Renal cortex interstitium (tissue), 15 donors: ENCODE measurements at places on chromosomes 6 and 20. TPM values are rescaled to one million over a fixed set of nuclear protein-coding genes. Genes with fewer than 3 reads are reported as not detected.

The PXDC1 gene
- 23.4 TPM for polyA plus RNA-seq

The PM20D2 gene
- 36.3 TPM for polyA plus RNA-seq

The SYNDIG1 gene
- 10.6 TPM for polyA plus RNA-seq

The ETV7 gene
- not detected for polyA plus RNA-seq

GRCh38 chr6:26331218-26332073, 33.6 kb upstream of the BTN3A2 start:
- no peak for DNase-seq

GRCh38 chr6:36546308-36546919, 865 bp downstream of the STK38 start:
- DNase-seq: peak; percentile 18

- DNase-seq: no peak
Observed at GRCh38 chr20:57584768-57585461, 24.0 kb downstream of the PCK1 start.

- DNase-seq: no peak
Observed at GRCh38 chr20:16013631-16014030, 559.6 kb downstream of the KIF16B start.

GRCh38 chr6:20715135-20715806, 181.0 kb downstream of the CDKAL1 start:
- DNase-seq: no peak

- DNase-seq: no peak
Observed at GRCh38 chr6:110981202-110981600, 637 bp upstream of the RPF2 start.

DNA sequence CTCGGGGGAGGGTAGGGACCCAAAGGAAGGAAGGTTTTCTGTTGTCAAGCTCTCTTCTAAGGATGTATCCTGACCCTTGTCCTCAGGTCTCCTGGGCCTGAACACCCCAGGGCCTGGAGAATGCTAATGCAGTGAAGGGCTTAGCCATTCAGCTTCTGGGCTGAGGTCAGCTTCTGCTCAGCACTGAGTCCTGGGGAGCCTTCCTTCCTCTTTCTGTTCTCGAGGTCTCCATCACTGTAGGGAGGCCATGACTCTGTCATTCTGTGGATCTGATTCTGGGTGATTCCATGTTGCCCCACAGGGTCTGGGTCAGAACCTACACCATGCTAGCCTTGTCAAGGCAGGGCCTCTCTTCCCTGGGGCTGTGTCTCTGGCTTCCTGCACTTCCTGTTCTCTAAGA, 712.7 kb downstream of the DHX35 start:
- DNase-seq: no peak

- DNase-seq: no peak
Observed at GRCh38 chr6:44478158-44478557, 90.7 kb downstream of the CDC5L start.

GRCh38 chr6:110564703-110565421, 88.4 kb upstream of the SLC22A16 start:
- no peak for DNase-seq

GRCh38 chr6:46781478-46782378, 11.5 kb upstream of the MEP1A start:
- peak; percentile 57 for DNase-seq

DNA sequence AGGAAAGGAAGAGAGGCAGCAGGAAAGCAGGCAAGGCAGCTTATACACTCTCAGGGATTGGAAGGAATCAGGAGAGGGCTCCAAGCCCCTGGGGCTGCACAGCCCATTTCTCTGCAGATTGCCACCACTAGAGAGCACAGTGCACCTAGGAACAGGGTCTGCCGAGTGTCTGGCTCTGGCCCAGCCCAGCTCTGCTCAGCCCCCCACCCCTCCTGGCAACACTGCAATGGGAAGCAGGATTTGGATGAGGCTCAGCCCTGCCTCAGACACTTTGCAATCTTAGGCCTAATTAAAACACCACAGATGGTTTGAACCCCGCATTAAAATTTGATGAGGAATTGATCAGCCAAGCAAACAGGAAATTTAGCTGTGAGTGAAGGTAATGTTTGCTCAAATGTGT, 252.7 kb downstream of the DHX35 start:
- DNase-seq: no peak

DNA sequence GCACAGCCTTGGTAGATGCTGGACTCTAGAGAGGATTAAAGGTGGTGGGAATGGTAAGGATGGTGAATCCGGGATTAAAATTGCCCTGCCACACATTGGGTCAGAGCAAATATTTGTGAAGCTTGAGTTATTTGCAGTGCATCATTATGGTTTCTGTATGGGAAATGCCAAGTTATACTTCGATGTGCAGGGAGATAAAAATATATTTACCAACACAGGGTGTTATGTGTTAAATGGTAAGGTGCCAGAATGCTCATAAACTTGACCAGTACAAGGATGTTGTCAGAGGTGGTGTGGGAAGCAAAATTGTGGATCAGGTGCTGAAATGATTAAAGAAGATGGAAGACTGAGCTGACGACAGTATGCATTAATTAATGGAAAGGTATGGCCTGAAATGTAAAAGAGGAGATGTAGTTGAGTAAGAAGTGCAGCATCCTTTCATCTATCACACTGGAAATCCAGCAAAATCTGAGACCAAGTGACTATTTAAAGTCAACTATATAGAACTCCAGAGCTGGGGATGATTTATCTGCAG, 262.3 kb downstream of the ADGB start:
- no peak for DNase-seq

GRCh38 chr6:89979481-89980119, 85.3 kb downstream of the GJA10 start:
- DNase-seq: no peak

DNA sequence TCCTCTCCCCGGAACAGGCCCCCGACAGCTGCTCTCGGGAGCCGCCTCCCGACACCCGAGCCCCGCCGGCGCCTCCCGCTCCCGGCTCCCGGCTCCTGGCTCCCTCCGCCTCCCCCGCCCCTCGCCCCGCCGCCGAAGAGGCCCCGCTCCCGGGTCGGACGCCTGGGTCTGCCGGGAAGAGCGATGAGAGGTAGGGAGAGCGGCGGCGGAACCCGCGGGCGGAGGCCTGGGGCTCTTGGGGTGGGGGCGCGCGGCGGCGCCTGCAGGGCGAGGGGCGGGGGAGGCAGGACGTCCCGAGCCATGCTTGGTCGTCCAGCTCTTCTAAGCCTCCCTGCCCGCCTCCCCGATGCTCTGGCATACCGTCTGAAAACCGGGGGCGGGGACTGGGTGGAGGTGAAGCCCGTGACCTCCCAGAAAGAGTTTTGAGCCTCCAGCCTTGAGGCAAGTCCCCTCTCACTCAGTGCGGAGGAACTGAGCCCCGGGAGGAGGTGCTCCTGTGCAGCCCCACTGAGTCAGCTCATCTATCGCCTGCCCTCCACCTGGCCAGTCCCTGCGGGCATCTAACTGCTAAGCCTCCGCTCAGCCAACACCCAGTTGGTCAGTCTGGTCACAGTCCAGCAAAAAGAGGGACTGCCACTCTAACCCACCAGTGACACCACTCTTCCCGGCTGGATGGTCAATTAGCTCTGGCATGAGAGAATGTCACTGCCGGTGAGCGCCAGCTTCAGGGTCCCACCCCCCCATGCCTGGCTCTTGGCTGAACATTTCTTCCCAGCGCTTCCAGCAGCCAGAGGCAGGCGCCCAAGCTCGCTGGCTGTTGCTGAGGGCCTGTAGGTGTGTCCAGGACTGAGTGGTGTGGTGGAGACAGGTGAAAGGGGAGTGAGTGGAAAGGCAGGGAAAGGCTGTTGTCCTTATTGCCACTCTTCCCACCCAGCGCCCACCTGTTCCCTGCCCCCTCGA, 482 bp downstream of the DDR1 start:
- no peak for DNase-seq

DNA sequence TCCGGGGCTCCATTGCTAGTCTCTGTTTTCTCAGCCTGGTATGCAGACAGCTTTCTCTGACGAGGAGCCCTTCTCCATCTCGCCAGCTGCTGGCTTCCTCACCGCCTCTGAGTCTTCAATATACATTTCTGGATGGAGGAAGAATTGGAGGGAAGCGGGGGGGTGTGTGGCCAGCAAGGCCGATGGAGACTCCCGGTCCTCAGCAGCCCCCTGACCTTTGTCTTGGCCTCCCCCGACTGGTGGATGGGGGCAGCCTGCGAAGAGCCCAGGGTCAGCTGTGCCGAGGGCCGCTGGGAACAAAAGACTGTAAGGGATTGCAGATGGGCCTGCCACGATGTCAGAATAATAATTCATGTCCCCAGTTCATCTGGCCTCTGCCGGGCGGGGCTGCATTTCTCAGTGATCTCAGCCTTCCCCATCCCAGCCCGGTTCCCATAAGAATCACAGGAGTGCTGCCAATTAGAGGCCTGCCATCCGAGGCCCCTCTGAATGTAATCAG, 54.3 kb upstream of the STX16 start:
- DNase-seq: no peak

DNA sequence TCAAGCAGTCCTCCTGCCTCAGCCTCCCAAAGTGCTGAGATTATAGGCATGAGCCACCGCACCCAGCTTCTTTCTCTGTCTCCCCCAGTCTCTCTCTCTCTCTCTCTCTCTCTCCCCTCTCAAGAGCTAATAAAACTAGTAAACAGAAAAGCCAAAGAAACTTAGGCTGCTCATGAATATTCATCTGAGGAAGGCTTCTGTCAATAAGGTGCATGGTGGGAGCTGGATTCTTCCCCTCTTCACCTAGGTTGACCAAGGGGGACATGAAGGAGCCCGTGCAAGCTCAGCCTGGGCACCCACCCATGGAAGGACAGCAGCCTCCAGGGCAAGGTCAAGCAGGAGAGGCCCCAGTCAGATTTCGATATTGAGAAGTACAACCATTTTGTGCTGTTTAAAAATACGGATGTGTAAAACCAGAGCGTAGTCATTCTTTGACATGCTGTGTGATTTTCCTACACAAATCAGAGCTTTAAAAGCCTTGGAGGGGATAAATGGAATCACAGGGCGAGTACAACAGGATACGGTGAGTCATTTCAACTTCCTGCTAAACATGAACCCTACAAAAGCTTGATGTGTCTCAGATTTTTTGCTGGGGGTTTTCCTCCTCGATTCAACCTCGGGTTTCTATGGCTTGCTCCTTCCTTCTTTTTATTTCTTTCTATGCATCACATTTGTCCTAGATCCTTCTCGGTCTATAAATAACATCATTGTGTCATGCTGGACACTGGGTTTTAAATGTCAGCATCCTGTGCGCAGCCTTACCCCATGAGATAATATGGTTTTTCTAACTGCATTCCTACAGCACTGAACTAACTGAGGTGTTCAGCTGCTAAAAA, 368.9 kb upstream of the JARID2 start:
- no peak for DNase-seq

- DNase-seq: no peak
Observed at GRCh38 chr20:60431349-60431748, 473.1 kb downstream of the CDH26 start.

DNA sequence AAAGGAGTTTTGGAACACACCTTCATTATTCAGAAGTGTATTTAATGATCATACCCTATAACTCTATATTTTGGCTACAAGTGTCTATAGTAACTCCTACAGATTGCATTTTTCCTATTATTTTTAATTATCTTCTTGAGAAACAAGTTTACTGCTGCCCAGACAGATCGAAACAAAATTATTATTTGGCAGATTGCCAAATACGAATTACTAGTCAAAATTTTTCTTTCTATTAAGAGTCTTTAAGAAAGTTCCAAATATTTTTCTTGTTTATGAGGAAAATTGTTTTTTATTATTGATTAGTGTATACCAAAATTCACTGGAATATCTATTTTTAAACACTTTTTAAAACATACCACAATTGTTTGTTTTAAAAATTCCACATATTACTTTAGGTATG, 821.9 kb upstream of the SLC35B3 start:
- DNase-seq: no peak

DNA sequence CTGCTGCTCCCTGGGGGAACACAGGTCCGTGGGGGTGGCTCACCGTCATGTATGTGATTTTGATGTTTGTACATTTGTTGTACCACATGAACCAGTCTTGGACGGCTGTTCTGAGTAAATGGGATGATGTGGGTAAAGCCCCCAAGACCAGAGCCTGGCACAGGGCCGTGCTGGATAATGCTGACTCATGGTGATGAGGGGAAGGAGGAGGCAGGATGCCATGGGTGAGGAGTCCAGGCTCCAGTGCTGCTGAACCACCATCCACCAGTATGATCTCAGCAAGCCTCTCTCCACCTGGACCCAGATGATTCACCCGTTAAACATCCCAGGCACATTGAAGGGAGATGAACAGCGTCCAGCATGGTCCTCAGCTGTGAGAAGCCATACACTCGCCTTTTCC, 9.6 kb upstream of the APCDD1L start:
- DNase-seq: no peak

DNA sequence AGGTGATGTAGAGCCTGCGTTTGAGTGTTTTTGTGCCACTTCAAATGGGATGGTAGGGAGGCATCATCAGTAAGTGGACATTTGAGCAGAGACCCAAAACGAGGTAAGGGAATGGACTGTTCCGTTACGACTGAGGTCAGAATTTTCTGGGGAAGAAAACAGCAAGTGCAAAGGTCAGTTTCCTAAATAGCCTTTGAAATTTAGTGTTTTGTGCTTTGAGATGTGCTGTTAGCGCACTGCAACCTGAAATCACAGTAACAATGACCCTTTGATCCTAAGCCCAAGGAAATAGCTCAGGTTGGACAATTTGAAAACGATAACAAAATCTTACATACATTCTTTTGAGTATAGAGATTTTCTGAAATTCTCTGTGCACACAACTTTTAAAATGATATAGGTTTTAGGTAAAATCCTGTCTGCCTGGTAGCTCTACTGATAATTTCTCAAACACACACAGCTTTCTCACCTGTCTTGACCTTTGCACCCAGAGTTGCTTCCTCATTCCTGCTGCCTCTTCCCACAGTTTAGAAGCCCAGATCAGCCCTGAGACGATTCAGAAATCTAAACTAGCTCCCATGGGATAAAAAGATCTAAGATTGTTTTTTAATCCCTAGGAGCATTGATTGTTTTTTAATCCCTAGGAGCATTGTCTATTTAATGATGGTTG, 22.1 kb downstream of the DCBLD1 start:
- no peak for DNase-seq

DNA sequence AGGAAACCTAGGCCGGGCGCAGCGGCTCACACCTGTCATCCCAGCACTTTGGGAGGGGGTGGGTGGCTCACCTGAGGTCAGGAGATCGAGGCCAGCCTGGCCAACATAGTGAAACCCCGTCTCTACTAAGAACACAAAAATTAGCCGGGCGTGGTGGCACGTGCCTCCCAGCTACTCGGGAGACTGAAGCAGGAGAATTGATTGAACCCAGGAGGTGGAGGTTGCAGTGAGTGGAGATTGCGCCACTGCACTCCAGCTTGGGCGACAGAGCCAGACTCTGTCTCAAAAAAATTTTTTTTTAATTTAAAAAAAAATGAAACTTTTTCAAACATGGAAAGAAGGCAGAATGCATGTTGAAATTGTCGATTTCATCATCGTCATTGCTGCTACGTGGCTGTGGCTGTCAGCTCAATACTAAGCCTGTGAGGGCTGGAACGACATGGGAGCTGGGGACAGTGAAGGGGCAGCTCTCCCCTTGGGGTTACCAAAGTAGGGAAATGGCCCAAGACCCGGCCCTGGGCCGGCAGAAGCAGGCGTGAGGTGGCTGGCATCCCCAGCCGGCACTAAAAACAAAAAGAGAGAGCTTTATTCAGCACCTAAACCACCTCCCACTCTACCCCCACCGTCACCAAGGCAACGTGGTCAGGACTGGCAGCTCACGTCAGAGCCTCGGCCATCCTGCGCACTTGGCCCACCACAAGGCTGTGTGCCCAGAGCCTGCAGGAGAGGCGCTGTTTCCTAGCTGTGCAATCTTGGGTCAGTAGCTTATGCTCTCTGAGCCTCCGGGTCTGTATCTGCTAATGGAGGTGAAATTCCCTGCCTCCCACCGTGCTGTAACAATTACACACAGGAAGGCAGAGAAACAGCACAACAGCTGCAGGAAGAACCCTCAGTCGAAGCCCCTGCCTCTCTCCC, 30.8 kb downstream of the AGPAT4 start:
- DNase-seq: no peak
